ENCODE measurements at places on chromosomes 7 and 10. TPM values are rescaled to one million over a fixed set of nuclear protein-coding genes. Genes with fewer than 3 reads are reported as not detected.

GPR26 gene
- not detected for polyA plus RNA-seq

DYNC1I1 gene
- 8.8 TPM for polyA plus RNA-seq

NKX2-3 gene
- polyA plus RNA-seq = 0.17 TPM

INA gene
- polyA plus RNA-seq = 0.30 TPM

ETV1 gene
- polyA plus RNA-seq = 75.9 TPM

PLXNA4 gene
- 1.9 TPM for polyA plus RNA-seq

TBX20 gene
- not detected for polyA plus RNA-seq

BICC1 gene
- 37.5 TPM for polyA plus RNA-seq

FGFBP3 gene
- polyA plus RNA-seq = 3.2 TPM

FRA10AC1 gene
- polyA plus RNA-seq = 65.1 TPM

NME8 gene
- polyA plus RNA-seq = not detected

ATG9B gene
- polyA plus RNA-seq = 1.2 TPM

PIK3CG gene
- 2.5 TPM for polyA plus RNA-seq

CUX1 gene
- polyA plus RNA-seq = 89.3 TPM

SSC4D gene
- 2.0 TPM for polyA plus RNA-seq

SPDYE1 gene
- 0.73 TPM for polyA plus RNA-seq

PDE6C gene
- 1.5 TPM for polyA plus RNA-seq

UNCX gene
- polyA plus RNA-seq = not detected

IGF2BP3 gene
- polyA plus RNA-seq = 42.1 TPM

NUTM2E gene
- polyA plus RNA-seq = not detected

TMEM178B gene
- 5.2 TPM for polyA plus RNA-seq

GIMAP6 gene
- polyA plus RNA-seq = 28.0 TPM

EPHB6 gene
- polyA plus RNA-seq = 28.3 TPM

SAMD9 gene
- 12.5 TPM for polyA plus RNA-seq

CLRN3 gene
- 0.15 TPM for polyA plus RNA-seq

MAGI2 gene
- 7.3 TPM for polyA plus RNA-seq

CYP3A7 gene
- polyA plus RNA-seq = 0.67 TPM

TRIL gene
- polyA plus RNA-seq = 58.5 TPM

COL1A2 gene
- 1,095 TPM for polyA plus RNA-seq

DRGX gene
- not detected for polyA plus RNA-seq

CCDC172 gene
- polyA plus RNA-seq = not detected

CEP41 gene
- polyA plus RNA-seq = 34.1 TPM

HNRNPA2B1 gene
- polyA plus RNA-seq = 1,603 TPM

KIAA1549 gene
- polyA plus RNA-seq = 14.7 TPM

PRTFDC1 gene
- polyA plus RNA-seq = 67.0 TPM

PRSS37 gene
- polyA plus RNA-seq = 1.6 TPM

FFAR4 gene
- polyA plus RNA-seq = 0.11 TPM

INHBA gene
- polyA plus RNA-seq = 1.3 TPM

MSS51 gene
- 3.8 TPM for polyA plus RNA-seq

ELN gene
- polyA plus RNA-seq = 312 TPM

CCDC71L gene
- polyA plus RNA-seq = 6.0 TPM

GNG11 gene
- 60.7 TPM for polyA plus RNA-seq

HOXA5 gene
- polyA plus RNA-seq = 91.7 TPM

MET gene
- 21.5 TPM for polyA plus RNA-seq

PRR15 gene
- polyA plus RNA-seq = 0.21 TPM
